ENCODE measurements at places on chromosomes 16 and 17. TPM values are rescaled to one million over a fixed set of nuclear protein-coding genes. Genes with fewer than 3 reads are reported as not detected.
A peak's percentile ranks its signal among the peaks of the same experiment; 100 is the strongest.

- no peak overlapping the region for H3K4me3 ChIP-seq
- DNase-seq, result no peak
- no peaks in the 10 kb centered on the region for H3K27me3 ChIP-seq
- peaks cover 38% of the 10 kb centered on the region for H3K36me3 ChIP-seq
Observed at GRCh38 chr16:2769675-2770056, 7.4 kb downstream of the ELOB start.

- H3K27ac ChIP-seq, result peak overlapping the region; percentile 67
- DNase-seq, result no peak
- no peaks in the 10 kb centered on the region for H3K27me3 ChIP-seq
- H3K4me1 ChIP-seq, result peaks cover 83% of the 10 kb centered on the region
Observed at GRCh38 chr16:50275428-50276325, 9.3 kb downstream of the ADCY7 start.

DNA sequence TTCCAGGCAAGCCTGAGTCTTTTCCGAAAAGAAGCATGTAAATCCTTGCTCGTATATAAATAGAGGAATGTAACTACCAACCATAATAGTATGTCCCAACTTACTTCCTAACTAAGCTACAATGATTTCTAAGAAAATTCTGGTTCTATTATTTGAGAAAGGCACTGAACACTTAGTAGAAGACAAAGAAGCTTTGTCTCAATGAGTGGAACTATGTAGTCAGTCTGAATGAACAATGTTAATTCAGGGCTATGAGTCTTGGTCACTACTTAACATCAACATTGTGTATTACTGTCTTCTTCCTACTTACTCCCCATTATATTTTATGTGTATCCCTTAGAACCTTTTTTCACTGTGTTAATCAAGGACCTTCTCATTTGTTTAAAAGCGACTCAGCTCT lies 206.0 kb downstream of the CYB561 start:
- H3K36me3 ChIP-seq, result peaks cover 22% of the 10 kb centered on the region
- H3K4me1 ChIP-seq, result no peaks in the 10 kb centered on the region
- H3K27me3 ChIP-seq, result no peaks in the 10 kb centered on the region
- DNase-seq, result no peak
- no peak overlapping the region for H3K27ac ChIP-seq

GRCh38 chr17:18257982-18258355 lies 569 bp downstream of the FLII start:
- H3K4me3 ChIP-seq, result peak overlapping the region; percentile 99
- H3K4me1 ChIP-seq, result peaks cover 28% of the 10 kb centered on the region
- peak; percentile 59 for DNase-seq
- H3K27me3 ChIP-seq, result no peaks in the 10 kb centered on the region

GRCh38 chr17:10737168-10737622 lies 7.4 kb upstream of the TMEM220 start:
- H3K4me3 ChIP-seq, result no peak overlapping the region
- H3K36me3 ChIP-seq, result no peaks in the 10 kb centered on the region
- H3K27me3 ChIP-seq, result no peaks in the 10 kb centered on the region
- DNase-seq, result peak; percentile 37
- H3K27ac ChIP-seq, result no peak overlapping the region

Gene CCL11
- not detected for total RNA-seq

- DNase-seq, result no peak
- no peaks in the 10 kb centered on the region for H3K27me3 ChIP-seq
- H3K36me3 ChIP-seq, result no peaks in the 10 kb centered on the region
Observed at GRCh38 chr17:51103050-51103449, 17.6 kb downstream of the SPAG9 start.

DNA sequence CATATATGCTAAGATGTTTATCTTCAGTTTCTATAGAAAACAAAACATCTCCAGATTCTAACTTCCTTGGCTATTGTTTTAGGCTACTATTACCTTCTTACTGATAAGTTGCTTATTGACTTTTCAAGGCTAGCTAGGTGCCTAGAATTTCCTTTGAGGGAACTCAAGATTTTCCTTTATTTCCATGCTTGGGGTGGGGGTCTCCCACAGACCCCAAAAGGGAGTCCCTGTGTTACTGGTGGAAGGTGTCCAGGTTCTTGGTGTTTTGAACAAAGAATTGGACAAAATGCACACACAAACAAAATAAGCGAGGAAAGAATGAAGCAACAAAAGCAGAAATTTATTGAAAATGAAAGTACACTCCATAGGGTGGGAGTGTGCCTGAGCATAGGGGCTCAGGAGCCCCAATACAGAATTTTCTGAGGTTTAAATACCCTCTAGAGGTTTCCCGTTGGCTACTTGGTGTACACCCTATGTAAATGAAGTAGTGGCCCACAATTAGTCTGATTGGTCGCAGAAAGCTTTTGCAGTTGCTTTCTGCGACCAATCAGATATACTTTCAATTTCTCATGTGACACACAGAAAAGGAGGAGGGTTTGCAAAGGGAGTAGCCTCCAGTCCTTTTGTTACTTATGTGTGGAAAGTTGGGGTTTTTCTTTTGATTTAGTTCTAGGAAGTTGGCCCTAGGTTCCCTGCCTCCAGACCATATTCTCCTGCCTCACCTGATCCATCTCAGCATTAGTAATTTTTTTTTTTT lies 67.5 kb downstream of the MARF1 start:
- H3K4me1 ChIP-seq, result peaks cover 31% of the 10 kb centered on the region
- no peak overlapping the region for H3K27ac ChIP-seq
- no peaks in the 10 kb centered on the region for H3K27me3 ChIP-seq
- DNase-seq, result no peak

DNA sequence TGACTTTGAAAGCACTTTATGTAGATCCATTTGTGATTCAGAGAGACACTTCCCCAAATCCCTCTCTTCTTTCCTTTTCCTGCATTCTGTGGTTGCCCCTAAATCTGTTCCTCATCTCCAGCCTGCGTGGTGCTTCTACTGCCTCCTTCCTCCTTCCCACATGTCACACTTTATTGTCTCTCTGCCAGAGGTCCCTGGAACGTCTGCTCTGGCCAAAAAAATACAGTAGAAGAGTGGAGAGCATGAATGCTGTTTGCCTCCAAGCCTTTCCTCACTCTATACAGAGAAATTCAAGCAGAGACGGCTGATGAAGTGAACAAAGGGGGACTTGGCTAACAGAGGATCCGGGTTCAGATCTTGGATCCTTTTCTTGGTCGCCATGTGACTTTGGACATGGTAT lies 22.8 kb upstream of the IRX3 start:
- peaks cover 12% of the 10 kb centered on the region for H3K27me3 ChIP-seq
- no peaks in the 10 kb centered on the region for H3K4me1 ChIP-seq
- no peak overlapping the region for H3K27ac ChIP-seq
- DNase-seq, result no peak

GRCh38 chr16:82756283-82756599 lies 129.5 kb downstream of the CDH13 start:
- DNase-seq, result no peak
- H3K4me1 ChIP-seq, result no peaks in the 10 kb centered on the region
- H3K27me3 ChIP-seq, result peaks cover 11% of the 10 kb centered on the region
- H3K27ac ChIP-seq, result no peak overlapping the region
- no peaks in the 10 kb centered on the region for H3K36me3 ChIP-seq
- no peak overlapping the region for H3K4me3 ChIP-seq

DNA sequence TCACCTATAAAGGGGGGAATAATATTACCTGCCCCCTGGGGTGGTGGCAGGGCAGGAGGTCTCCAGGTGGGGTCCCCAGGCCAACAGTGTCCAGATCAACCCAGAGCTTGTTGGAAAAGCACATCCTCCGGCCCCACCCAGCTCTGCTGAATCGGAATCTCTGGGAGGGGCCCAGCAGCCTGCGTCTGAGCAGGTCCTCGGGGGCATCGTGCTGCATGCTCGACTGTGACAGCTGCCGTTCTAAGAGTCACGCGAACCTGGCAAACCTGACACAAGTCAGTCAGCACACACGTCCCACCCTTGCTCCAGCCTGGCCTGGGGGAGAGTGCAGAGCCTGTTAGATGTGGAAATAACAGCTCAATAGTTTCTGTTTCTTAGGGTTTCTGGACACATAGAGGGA lies 72.3 kb downstream of the CRISPLD2 start:
- peaks cover 18% of the 10 kb centered on the region for H3K27me3 ChIP-seq
- no peaks in the 10 kb centered on the region for H3K4me1 ChIP-seq
- H3K27ac ChIP-seq, result no peak overlapping the region

- no peak overlapping the region for H3K4me3 ChIP-seq
- H3K27ac ChIP-seq, result peak overlapping the region; percentile 27
- no peaks in the 10 kb centered on the region for H3K27me3 ChIP-seq
- no peak for DNase-seq
- H3K36me3 ChIP-seq, result peaks cover 46% of the 10 kb centered on the region
- peaks cover 24% of the 10 kb centered on the region for H3K4me1 ChIP-seq
Observed at GRCh38 chr17:76063875-76064546, 8.3 kb downstream of the SRP68 start.

Gene PRSS53
- total RNA-seq, result 3.0 TPM

Gene CDH13
- not detected for total RNA-seq

DNA sequence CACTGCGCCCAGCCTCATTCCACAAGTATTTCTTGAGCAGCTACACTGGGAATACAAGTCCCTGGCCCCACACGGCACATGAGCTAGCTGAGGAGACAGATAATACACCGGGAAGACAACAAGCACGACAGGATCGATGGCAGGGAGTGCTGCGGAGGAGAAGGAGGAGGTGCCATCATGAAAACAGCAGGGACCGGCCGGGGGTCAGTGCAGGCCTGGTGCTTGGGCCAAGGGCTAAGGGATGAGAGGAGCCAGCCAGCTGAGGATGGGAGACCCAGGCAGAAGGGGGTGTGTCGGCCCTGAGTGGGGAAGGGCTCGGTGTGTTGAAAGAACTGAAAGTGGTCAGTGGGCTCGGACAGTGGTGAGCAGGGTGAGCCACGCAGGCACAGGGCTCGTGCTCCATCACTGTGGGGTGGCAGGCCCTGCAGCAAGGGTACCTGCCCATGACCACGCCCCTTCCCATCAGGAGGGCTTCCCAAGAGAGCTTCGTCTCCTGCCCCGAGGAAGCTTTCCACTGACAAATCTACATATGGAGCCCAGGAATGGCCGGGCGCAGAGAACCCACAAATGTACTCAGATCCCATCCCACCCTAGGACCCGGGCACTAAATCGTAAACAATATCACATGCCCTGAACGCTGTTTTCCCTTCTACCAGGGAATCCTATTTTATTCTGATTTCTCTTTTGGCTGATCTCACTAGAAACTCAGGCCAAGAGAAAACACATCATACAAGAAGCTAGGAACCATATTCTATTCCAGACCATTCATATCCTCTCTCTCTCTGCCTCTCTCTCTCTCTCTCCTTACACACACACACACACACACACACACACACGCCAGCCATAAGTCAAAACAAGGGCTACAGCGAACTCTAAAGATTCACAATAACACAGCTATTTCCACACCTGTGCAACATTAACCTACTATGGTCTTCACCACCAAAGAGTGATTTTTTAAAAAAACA lies 50.7 kb upstream of the TNRC6C start:
- H3K4me1 ChIP-seq, result no peaks in the 10 kb centered on the region
- no peak overlapping the region for H3K4me3 ChIP-seq
- H3K36me3 ChIP-seq, result no peaks in the 10 kb centered on the region
- DNase-seq, result no peak
- no peaks in the 10 kb centered on the region for H3K27me3 ChIP-seq

Gene PIMREG
- 5.7 TPM for total RNA-seq

- no peak overlapping the region for H3K4me3 ChIP-seq
- no peaks in the 10 kb centered on the region for H3K36me3 ChIP-seq
- no peaks in the 10 kb centered on the region for H3K4me1 ChIP-seq
Observed at GRCh38 chr16:49488336-49488735, 114.7 kb downstream of the C16orf78 start.

Gene CDRT15L2
- total RNA-seq, result not detected

DNA sequence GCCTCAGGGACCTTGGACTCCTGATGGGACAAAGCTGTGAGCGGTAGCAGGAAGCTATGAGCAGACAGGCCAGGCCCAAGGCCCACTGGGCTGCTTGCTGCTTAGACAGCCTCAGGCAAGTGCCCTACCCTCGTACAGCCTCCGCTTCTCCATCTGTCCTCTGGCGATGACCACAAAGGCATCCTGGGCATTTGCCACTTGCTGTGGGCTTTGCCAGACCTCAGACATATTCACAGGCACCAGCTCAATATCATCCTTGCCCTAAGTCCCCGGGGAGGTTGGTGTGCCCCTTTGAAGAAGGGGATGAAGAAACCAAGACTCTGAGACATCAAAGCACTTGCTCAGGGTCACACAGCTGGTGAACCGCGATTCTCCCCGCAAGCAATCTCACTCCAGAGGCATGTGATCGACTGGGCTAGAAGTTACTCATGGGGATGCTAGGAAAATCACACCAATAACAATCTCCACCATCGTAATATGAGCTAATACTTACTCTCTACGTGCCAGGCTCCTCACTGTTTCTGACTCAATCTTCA lies 21.7 kb downstream of the PPL start:
- no peak overlapping the region for H3K4me3 ChIP-seq
- DNase-seq, result no peak
- H3K27me3 ChIP-seq, result no peaks in the 10 kb centered on the region
- no peaks in the 10 kb centered on the region for H3K4me1 ChIP-seq
- no peak overlapping the region for H3K27ac ChIP-seq
- H3K36me3 ChIP-seq, result no peaks in the 10 kb centered on the region

GRCh38 chr16:61993108-61993507 lies 43.1 kb downstream of the CDH8 start:
- no peak overlapping the region for H3K27ac ChIP-seq
- H3K4me1 ChIP-seq, result no peaks in the 10 kb centered on the region
- no peak for DNase-seq
- H3K36me3 ChIP-seq, result no peaks in the 10 kb centered on the region
- no peak overlapping the region for H3K4me3 ChIP-seq
- H3K27me3 ChIP-seq, result no peaks in the 10 kb centered on the region
